ENCODE measurements at places on chromosomes 3 and 15.

- DNase-seq, result no peak
Observed at GRCh38 chr3:41213588-41213987, 14.3 kb downstream of the CTNNB1 start.

DNA sequence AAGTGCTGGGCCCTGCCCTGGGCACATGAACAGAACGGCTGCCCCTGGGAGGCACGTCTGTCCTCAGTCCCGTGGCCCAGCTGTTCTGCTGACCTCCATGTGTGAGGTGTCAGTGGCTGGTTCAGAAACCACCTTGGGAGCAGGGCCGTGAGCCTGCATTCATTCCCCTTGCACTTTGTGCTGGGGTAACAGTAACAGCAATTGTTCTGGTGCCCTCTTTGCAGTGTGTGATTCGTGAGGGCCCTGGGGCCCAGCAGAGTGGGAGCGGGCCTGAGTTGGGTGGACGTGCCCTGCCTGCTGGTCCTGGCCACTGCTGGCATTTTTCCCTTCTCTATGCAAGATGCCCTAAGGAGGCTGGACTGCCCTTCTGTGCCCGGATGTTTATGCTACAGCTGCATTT is 50.4 kb upstream of the MYZAP start:
- no peak for DNase-seq

- DNase-seq, result no peak
Observed at GRCh38 chr15:77371850-77372563, 47.9 kb downstream of the PEAK1 start.

GRCh38 chr15:95567686-95568085 is 762.8 kb upstream of the NR2F2 start:
- no peak for DNase-seq

GRCh38 chr3:85427467-85427866 is 468.7 kb downstream of the CADM2 start:
- DNase-seq, result no peak

DNA sequence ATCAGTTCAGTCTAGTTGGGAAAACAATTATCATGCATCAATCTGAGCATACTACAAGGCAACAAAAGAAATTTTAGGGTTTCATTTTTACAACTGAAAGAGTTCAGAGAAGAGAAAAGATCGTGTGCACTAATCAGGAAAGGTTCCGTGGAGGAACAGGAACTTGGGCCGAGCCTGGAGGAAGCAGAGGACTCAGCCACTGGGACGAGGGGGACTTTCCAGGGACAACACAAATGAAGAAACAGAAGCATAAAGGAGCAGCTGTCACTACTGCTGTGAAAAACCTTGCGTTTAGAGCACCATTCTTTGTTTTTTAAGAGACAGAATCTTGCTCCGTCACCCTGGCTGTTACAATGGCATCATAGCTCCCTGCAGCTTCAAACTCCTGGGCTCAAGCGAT is 60.5 kb downstream of the MYO1E start:
- DNase-seq, result no peak

DNA sequence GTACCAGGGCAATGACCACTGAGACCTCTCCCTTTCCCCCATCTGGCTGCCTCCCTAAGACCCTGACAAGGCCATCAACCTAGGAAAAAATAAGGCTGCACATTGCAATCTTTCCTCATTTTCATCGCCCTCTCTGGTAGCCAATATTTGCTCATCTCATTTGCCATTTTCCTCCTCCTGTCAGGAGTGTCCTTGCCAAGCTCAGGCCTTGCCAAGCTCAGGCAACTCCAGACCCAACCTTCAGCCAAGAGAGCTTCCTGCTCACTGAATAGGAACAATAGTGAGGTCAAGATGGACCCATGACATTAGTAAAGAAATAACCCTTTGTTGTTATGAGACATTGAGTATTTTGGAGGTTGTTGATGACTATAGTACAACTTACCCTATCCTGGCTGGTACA is 380.3 kb downstream of the RSL24D1 start:
- DNase-seq, result no peak

DNA sequence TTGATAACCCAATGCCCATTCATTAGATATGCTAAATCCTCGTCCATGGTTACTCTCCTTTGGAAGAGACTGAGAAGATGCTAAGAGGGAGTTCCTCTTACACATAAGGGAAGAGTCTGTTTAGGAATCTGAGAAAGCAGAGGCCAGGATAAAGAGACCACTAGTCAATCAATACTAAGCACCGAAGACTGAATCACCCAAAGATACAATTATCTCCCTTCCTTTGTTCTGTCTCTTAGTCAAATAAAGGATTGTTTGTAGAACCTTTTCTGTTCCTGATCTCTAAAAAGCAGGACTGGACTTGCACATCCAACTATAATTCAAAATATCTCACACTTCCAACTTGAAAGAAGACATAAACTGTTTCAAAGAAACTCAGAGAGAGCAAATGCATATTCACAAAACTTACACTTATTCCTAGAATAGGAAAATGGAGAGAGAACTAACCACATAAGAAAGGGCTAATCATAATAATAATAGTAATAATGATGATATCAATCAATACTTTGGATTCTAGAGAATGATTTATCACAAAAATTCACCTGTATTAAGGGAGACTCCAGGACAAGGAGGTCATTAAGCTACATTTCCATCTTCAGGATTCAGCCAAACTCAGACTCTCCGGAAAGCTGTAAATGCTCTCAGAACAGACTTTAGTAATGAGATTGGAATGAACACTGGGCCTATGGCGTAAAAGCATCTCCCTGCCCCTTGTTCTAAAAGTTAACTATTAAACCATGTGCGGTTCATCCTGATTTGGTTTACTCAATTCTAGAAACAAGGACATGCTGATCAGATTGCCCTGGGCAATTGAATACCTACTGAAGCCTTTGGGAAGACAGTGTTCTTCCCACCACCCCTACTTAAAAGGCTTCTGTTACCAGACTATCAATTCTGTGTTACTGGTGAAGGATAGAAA is 401.5 kb downstream of the ZBTB20 start:
- no peak for DNase-seq

DNA sequence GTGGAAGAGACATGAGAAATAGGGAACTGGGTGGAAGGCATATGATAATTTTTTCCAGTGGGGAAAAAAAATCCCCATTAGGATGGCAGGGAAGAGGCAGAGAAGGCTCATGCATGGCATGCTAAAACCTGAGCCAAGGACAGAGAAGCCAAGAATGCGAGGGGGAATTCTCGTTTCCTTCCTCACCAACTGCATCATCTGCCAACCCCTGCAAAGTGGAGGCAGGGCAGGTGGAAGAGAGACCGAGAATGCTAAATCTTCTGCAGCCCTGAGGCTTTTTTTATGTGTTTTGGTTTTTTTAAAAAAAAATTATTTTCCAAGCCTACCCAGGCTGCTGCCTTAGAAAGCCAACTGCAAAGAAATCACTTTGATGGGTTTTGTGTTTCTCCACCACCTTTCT is 54.3 kb upstream of the CCDC174 start:
- no peak for DNase-seq

GRCh38 chr3:123695731-123696640 is 111.1 kb upstream of the HACD2 start:
- no peak for DNase-seq
